ENCODE measurements at places on chromosomes 11 and 22.

DNA sequence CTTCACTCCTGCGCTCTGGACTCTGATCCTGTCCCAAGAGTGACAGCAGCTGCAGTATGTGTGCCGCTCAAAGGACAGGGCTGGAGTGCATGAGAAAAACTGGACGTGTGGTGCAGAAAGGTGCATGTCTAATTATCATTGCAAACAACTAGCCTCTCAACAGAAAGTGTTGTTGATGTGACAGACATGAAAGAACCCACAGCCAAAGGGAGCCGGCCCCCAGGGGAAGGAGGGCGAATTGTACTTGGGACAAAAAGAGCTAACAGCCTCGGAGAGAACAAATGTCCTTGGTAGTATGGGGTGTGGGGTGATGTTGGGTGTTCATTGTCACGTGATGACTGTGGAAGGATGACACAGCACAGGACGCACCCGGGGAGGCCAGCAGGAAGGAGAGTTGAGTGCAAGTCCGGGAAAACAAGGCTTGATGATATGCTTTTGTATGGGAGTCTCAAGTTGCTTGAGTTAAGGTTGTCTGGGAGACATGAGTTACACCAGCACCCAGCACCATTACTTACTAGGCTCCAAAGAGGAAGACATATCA, 325.5 kb downstream of the NTM start:
- no peaks in the 10 kb centered on the region for H3K36me3 ChIP-seq
- H3K4me1 ChIP-seq, result peaks cover 2% of the 10 kb centered on the region
- no peak overlapping the region for H3K4me3 ChIP-seq
- no peak for DNase-seq
- H3K27me3 ChIP-seq, result peaks cover 35% of the 10 kb centered on the region
- no peak overlapping the region for H3K27ac ChIP-seq

GRCh38 chr11:116821050-116821918, 1.8 kb downstream of the APOA4 start:
- no peak overlapping the region for H3K27ac ChIP-seq
- DNase-seq, result no peak
- H3K4me1 ChIP-seq, result no peaks in the 10 kb centered on the region
- H3K4me3 ChIP-seq, result no peak overlapping the region

- peaks cover 7% of the 10 kb centered on the region for H3K4me1 ChIP-seq
- H3K36me3 ChIP-seq, result peaks cover 23% of the 10 kb centered on the region
- DNase-seq, result no peak
- no peak overlapping the region for H3K4me3 ChIP-seq
Measured at GRCh38 chr11:75855206-75855605, 40.2 kb downstream of the UVRAG start.

DNA sequence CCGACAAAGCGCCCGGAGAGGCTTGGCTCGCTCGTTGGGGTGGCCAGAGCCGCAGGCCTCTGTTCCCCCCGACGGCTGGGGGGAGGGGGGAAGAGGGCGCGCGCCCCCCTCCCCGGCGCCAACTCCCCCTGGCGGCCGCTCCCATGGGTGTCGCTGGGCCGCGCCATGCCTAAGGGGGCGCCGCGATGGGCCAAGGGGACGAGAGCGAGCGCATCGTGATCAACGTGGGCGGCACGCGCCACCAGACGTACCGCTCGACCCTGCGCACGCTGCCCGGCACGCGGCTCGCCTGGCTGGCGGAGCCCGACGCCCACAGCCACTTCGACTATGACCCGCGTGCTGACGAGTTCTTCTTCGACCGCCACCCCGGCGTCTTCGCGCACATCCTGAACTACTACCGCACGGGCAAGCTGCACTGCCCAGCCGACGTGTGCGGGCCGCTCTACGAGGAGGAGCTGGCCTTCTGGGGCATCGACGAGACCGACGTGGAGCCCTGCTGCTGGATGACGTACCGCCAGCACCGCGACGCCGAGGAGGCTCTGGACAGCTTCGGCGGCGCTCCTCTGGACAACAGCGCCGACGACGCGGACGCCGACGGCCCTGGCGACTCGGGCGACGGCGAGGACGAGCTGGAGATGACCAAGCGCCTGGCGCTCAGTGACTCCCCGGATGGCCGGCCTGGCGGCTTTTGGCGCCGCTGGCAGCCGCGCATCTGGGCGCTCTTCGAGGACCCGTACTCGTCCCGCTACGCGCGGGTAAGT, 1.4 kb downstream of the KCNC1 start:
- H3K27ac ChIP-seq, result no peak overlapping the region
- H3K4me1 ChIP-seq, result peaks cover 2% of the 10 kb centered on the region
- peaks cover 62% of the 10 kb centered on the region for H3K27me3 ChIP-seq
- no peak overlapping the region for H3K4me3 ChIP-seq

DNA sequence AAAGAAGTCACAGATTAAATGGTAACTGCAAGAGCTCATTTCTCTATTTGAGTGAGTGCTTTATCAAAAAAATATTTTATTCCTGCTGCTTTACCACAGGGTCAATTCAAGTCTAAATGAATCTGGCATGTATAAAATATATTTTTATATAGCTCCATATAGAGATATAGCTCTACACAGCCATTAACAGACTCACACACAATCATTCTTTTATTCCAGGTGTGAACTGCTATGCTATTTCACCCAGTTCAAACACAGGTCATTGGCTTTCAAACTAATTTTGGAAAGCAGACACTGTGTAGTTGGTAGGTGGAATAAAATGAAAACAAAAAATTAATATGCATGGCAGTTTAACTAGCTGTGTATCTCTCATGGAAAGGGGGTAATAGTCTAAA, 63.1 kb downstream of the MAML2 start:
- no peaks in the 10 kb centered on the region for H3K27me3 ChIP-seq
- H3K36me3 ChIP-seq, result peaks cover 47% of the 10 kb centered on the region
- peaks cover 72% of the 10 kb centered on the region for H3K4me1 ChIP-seq
- no peak for DNase-seq
- no peak overlapping the region for H3K4me3 ChIP-seq

DNA sequence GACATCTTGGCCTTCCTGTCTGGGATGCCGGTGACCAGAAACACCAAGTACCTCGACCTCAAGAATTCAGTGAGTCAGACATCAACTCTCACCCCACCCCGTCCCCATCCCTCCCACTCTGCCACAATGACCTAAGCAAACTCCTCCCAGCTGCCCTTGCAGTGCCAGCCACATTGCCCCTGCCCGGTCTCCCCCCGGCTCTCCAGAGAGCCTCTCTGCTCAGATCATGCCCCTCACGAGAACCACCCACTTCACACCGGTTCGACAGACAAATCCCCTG, 23.6 kb upstream of the MYRF start:
- DNase-seq, result no peak
- no peak overlapping the region for H3K4me3 ChIP-seq
- peaks cover 2% of the 10 kb centered on the region for H3K4me1 ChIP-seq
- no peaks in the 10 kb centered on the region for H3K27me3 ChIP-seq
- no peaks in the 10 kb centered on the region for H3K36me3 ChIP-seq

GRCh38 chr22:32444068-32444467, 20.2 kb downstream of the BPIFC start:
- no peak for DNase-seq
- no peaks in the 10 kb centered on the region for H3K36me3 ChIP-seq
- no peak overlapping the region for H3K4me3 ChIP-seq
- peaks cover 3% of the 10 kb centered on the region for H3K27me3 ChIP-seq

- peak overlapping the region; percentile 93 for H3K27ac ChIP-seq
- peaks cover 34% of the 10 kb centered on the region for H3K4me1 ChIP-seq
- H3K36me3 ChIP-seq, result peaks cover 8% of the 10 kb centered on the region
- DNase-seq, result peak; percentile 70
- peak overlapping the region; percentile 97 for H3K4me3 ChIP-seq
- no peaks in the 10 kb centered on the region for H3K27me3 ChIP-seq
Measured at GRCh38 chr11:68271023-68271780, 571 bp downstream of the C11orf24 start.

GRCh38 chr11:57476757-57477506, 16.6 kb downstream of the RTN4RL2 start:
- no peaks in the 10 kb centered on the region for H3K36me3 ChIP-seq
- peaks cover 37% of the 10 kb centered on the region for H3K4me1 ChIP-seq
- peak overlapping the region; percentile 77 for H3K4me3 ChIP-seq
- peak overlapping the region; percentile 72 for H3K27ac ChIP-seq
- peak; percentile 51 for DNase-seq

- H3K36me3 ChIP-seq, result no peaks in the 10 kb centered on the region
- H3K4me3 ChIP-seq, result no peak overlapping the region
- peaks cover 30% of the 10 kb centered on the region for H3K27me3 ChIP-seq
- no peak for DNase-seq
- H3K27ac ChIP-seq, result no peak overlapping the region
- peaks cover 7% of the 10 kb centered on the region for H3K4me1 ChIP-seq
Measured at GRCh38 chr11:31943056-31943780, 132.1 kb upstream of the PAX6 start.

GRCh38 chr11:68013611-68014156, 3.6 kb downstream of the ALDH3B1 start:
- H3K4me1 ChIP-seq, result peaks cover 13% of the 10 kb centered on the region
- no peak for DNase-seq
- H3K27ac ChIP-seq, result no peak overlapping the region
- H3K4me3 ChIP-seq, result no peak overlapping the region

- H3K4me1 ChIP-seq, result peaks cover 3% of the 10 kb centered on the region
- H3K27ac ChIP-seq, result no peak overlapping the region
- H3K27me3 ChIP-seq, result no peaks in the 10 kb centered on the region
Measured at GRCh38 chr11:2507945-2508749, 63.3 kb downstream of the KCNQ1 start.

GRCh38 chr22:35541254-35541748, 670 bp downstream of the RASD2 start:
- no peak overlapping the region for H3K4me3 ChIP-seq
- peaks cover 10% of the 10 kb centered on the region for H3K4me1 ChIP-seq
- no peaks in the 10 kb centered on the region for H3K36me3 ChIP-seq

GRCh38 chr11:10405865-10406592, 49.0 kb upstream of the AMPD3 start:
- H3K36me3 ChIP-seq, result no peaks in the 10 kb centered on the region
- peaks cover 8% of the 10 kb centered on the region for H3K4me1 ChIP-seq
- H3K4me3 ChIP-seq, result no peak overlapping the region
- H3K27me3 ChIP-seq, result no peaks in the 10 kb centered on the region
- no peak overlapping the region for H3K27ac ChIP-seq

DNA sequence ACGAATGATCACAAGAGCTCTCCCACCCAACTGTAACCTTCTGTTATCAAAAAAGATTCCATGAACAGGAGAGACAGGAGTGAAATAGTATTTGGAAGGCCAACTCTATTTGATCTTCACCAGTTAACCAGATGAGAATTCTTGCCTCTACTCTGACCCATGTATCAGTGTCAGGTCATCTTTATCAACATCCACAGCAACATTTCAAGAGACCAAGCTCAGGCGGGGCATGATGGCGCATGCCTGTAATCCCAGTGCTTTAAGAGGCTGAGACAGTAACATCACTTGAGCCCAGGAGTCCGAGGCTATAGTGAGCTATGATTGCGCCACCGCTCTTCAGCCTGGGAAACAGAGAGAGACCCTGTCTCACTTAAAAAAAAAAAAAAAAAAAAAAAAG, 62.3 kb downstream of the GAB2 start:
- H3K4me1 ChIP-seq, result peaks cover 5% of the 10 kb centered on the region
- DNase-seq, result no peak
- H3K27ac ChIP-seq, result no peak overlapping the region
- H3K4me3 ChIP-seq, result no peak overlapping the region
- peaks cover 5% of the 10 kb centered on the region for H3K36me3 ChIP-seq

DNA sequence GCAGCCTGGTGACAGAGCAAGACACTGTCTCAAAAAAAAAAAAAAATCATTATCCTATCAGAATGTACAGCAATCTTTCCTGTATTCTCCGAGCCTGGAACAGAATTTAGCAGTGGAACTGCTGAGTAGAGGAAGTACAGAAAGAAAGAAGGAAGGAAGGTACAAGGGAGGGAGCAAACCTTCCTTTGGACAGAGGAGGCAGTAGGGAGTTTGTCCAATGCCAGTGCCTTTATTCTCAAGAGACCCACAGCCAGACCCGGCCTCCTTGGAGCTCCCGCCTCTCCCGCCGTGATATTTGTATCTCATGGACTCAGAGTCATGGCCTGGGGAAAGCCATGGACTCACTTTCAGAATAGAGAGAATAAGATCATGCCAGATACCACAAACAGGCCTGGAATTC, 37.7 kb upstream of the LRRC55 start:
- H3K4me3 ChIP-seq, result no peak overlapping the region
- H3K36me3 ChIP-seq, result no peaks in the 10 kb centered on the region
- H3K27ac ChIP-seq, result no peak overlapping the region
- DNase-seq, result no peak

GRCh38 chr11:70906101-70906500, 346.3 kb downstream of the SHANK2 start:
- H3K4me1 ChIP-seq, result no peaks in the 10 kb centered on the region
- H3K4me3 ChIP-seq, result no peak overlapping the region
- no peaks in the 10 kb centered on the region for H3K36me3 ChIP-seq
- DNase-seq, result no peak
- no peak overlapping the region for H3K27ac ChIP-seq
- peaks cover 8% of the 10 kb centered on the region for H3K27me3 ChIP-seq

GRCh38 chr11:107482234-107482633, 24.6 kb upstream of the CWF19L2 start:
- no peak overlapping the region for H3K4me3 ChIP-seq
- H3K36me3 ChIP-seq, result no peaks in the 10 kb centered on the region
- no peaks in the 10 kb centered on the region for H3K4me1 ChIP-seq
- no peak for DNase-seq
- peaks cover 26% of the 10 kb centered on the region for H3K27me3 ChIP-seq

- no peak overlapping the region for H3K4me3 ChIP-seq
- H3K4me1 ChIP-seq, result peaks cover 13% of the 10 kb centered on the region
- no peaks in the 10 kb centered on the region for H3K36me3 ChIP-seq
- no peak for DNase-seq
- no peak overlapping the region for H3K27ac ChIP-seq
Measured at GRCh38 chr11:88831303-88831890, 234.4 kb downstream of the GRM5 start.

DNA sequence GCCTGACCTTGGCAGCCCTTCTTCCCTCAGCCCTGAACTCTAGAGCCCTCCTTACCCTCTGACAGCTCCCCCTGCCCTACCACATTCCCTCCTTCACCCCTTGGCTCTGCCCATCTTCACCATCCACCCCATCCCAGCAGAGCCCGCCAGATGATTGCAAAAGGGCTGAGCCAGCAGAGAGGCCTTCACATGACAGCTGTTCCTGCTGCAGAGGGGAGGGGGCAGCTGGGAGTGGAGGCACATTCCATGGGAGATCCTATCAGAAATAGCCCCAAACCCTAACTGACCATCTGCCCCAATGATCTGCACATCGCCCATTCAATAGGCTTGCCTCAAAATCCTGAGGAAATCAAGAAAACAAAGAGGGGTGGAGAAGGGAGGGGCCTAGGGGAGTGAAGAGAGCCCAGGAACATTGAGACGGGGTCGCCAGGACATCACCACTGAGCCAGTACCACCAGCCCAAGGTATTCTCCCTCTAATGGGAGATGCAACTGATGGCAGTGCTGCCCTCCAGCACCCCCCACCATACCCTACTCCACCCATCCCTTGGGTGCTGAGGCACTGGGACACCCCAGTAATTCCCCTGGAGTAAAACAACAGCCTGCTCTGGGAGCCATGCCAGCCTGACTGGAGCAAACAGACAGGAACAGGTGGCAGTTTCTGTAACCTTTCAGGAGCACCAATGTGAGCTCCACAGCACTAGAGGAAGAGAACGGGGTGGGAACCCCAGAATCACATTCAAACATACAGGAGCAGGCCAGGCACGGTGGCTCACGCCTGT, 8.0 kb upstream of the AHNAK start:
- H3K36me3 ChIP-seq, result peaks cover 47% of the 10 kb centered on the region
- peaks cover 87% of the 10 kb centered on the region for H3K4me1 ChIP-seq
- DNase-seq, result no peak

GRCh38 chr11:67307545-67308001, 4.2 kb downstream of the SSH3 start:
- H3K27me3 ChIP-seq, result no peaks in the 10 kb centered on the region
- no peak for DNase-seq
- no peak overlapping the region for H3K27ac ChIP-seq
- H3K4me3 ChIP-seq, result no peak overlapping the region
